ENCODE measurements at places on chromosomes 3 and 15.

- DNase-seq = no peak
Observed at GRCh38 chr3:101913168-101913567, 63.9 kb downstream of the NFKBIZ start.

DNA sequence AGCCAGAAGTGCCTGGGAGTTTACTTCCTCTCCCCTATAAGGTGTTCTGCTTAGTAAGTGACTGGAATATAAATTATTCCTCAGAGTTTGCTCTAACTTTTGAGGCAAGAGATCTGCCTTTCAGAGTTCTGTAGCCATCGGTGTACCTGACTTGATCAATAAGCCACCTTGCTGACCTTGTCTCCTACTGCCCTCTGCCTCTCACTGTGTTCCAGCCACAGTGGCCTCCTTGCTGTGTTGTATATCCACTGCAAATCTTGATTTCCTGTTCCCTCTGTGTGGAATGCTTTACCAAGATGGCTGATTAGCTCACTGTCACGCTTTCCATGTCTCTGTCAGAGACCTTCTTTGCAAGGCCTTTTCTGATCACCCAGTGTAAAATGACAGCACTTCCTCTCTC is 442.4 kb downstream of the SQOR start:
- DNase-seq = no peak

- no peak for DNase-seq
Observed at GRCh38 chr3:193594946-193595689, 2.1 kb downstream of the OPA1 start.

- DNase-seq = no peak
Observed at GRCh38 chr3:25775936-25776335, 7.3 kb downstream of the NGLY1 start.

- no peak for DNase-seq
Observed at GRCh38 chr15:28271697-28272260, 50.2 kb downstream of the HERC2 start.

DNA sequence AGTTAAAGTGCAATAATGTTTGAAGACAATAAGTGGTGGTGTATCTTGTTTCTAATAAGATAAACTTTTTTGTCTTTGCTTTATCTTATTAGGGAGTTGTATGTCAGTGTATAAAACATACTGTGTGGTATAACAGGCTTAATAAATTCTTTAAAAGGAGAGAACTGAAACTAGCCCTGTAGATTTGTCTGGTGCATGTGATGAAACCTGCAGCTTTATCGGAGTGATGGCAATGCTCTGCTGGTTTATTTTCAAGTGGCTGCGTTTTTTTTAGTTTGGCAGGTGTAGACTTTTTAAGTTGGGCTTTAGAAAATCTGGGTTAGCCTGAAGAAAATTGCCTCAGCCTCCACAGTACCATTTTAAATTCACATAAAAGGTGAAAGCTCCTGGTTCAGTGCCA is 2.7 kb downstream of the RPL15 start:
- DNase-seq = no peak

DNA sequence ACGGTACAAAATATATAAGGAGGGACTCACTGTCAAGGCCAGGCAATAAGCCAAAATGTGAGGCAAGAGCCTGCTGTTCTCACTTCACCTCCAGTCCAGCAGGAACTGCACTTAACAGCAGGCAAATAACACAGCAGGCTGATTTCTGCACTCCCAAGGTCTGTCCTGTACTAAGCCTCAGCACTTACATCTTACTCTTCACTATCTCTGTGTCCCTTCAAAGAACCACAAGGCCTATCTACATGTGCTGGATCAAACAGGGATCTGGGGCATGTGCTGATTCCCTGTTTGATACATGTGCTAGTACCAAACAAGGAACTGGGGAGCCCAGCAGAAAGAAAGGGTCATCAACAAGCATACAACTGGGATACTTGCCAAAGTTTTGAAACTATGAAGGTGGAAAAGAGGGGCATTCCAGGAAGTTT is 22.2 kb downstream of the UACA start:
- DNase-seq = peak; percentile 58

- no peak for DNase-seq
Observed at GRCh38 chr3:39879581-39879980, 70.2 kb downstream of the MYRIP start.
